ENCODE measurements at places on chromosomes 12 and 14. TPM values are rescaled to one million over a fixed set of nuclear protein-coding genes. Genes with fewer than 3 reads are reported as not detected.
A peak's percentile ranks its signal among the peaks of the same experiment; 100 is the strongest.

KLHL33 gene
- total RNA-seq: 0.26 TPM

MAP3K9 gene
- total RNA-seq: 5.4 TPM

FSCB gene
- under 0.01 TPM for total RNA-seq

BEGAIN gene
- 23.9 TPM for total RNA-seq

DNA sequence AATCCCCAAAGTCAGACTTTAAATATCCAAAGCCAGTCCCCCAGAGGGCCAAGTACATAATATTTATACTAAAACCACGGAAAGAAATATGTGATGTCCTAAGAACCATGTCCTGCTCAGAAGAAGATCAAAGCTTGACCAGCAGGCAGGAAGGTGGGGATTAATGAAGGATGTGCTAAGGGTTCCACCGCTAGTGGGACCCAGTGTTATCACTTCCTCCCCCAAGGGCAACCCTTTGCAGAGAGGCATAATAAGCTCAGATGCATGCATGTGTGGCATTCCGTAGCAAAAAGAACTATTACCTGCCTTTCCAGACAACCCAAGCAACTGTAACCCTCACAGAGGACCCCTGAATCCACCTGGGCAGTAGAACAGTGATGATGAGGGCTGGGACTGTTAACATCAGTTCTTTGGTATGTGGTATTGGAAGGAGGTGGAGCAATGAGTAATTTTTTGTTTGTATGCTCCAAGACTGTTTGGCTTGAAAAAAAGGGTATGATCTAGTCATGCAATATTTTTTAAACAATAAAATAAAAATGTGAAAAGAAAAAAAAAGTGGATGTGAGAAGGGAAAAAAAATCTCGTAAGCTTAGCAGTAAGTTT is 71.7 kb upstream of the ETV6 start:
- no peak for DNase-seq

GRCh38 chr12:54378796-54379397 is 5.6 kb downstream of the ZNF385A start:
- peak; percentile 72 for DNase-seq

DNA sequence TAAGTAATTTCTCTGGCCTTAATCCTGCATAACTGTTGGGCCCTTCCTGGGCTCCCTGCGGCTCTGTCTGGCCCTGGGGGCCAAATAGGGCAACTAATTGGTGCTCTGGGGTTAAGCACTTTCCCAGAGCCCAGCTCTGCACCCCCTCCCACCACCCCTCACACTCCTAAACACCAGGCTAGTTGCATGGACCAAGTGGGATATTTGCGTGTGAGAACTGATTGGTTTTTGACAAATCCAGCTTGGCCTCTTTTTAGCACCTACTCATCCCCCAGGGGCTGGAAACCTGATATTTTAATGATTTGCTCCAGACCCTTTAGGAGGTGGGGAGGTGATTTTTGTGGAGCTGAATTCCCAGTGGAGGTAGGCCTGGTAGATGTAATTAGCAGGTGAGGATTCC is 91.9 kb downstream of the DICER1 start:
- no peak for DNase-seq

GRCh38 chr12:38721611-38722252 is 183.7 kb downstream of the CPNE8 start:
- no peak for DNase-seq

DNA sequence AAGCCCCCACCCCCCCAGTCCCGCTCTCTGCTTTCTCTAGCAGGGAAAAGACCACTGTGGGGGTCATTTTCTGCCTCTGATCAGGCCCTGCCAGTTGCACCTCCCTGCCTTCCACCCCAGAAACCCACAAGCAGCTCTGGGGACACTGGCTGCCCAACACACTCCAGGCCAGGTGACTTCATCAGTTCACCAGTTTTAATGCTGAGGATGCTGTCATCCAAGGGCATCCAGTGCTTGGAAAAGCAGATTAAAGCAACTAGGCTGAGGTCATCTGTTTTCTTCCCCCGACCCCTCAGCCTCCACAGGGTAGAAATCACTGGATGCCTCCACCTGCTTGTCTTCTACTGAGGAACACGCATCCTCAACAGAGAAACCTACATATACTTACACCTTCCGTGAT is 282.4 kb downstream of the DPF3 start:
- DNase-seq: no peak

DNA sequence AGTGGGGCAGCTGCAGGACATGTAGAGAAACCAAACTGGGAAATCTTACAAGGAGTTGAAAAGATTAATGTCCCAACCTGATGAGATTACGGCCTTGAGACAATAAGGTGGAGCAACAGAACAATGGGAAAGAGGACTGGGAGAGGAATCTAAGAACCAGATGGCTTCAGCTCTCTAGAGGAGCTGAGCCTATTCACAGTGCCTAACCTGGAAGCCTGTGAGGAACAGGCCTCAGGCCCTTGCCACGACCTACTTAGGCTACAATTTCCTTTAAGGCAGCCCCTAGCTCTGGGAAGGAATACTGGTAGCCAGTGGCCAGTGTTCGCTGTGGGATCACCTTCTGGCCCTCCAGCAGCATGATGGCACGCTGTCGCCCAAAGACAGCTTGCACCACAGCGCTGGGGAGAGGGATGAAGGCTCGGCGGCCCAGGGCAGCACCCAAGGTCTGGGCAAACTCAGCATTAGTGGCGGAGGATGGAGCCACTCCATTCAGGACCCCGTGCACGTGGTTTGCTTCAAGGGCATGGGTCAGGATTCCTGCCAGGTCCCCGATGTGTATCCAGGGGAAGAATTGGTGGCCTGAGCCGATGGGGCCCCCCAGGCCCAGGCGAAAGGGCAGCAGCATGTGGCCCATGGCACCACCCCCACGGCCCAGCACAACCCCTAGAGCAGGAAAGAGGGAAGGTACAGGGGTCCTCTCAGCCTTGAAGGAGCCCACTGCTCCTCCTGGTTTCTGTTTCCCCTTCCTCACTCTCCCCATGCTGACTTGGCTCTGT is 2.6 kb downstream of the SDR39U1 start:
- DNase-seq: no peak

DNA sequence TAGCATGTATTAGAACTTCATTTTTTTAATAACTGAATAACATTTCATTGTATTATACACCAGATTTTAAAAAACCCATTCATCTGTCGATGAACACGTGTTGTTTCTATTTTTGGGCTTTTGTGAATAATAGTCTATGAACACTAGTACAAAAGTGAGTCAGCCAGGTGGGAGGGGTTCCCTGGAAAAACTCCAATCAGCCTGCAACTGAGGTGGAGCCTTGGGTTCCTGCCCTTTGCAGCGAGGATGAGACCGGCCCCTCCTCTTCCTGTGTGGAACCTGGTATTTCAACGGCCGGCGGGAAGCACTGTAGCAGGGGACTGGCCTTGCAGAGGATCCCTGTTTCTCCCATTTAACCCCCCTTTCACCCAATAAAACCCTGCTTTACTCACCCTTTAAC is 56.1 kb downstream of the LMNTD1 start:
- DNase-seq: no peak

GRCh38 chr12:56278905-56279304 is 12.2 kb downstream of the COQ10A start:
- DNase-seq: no peak

GRCh38 chr12:62757048-62757447 is 177.9 kb downstream of the PPM1H start:
- DNase-seq: no peak

DNA sequence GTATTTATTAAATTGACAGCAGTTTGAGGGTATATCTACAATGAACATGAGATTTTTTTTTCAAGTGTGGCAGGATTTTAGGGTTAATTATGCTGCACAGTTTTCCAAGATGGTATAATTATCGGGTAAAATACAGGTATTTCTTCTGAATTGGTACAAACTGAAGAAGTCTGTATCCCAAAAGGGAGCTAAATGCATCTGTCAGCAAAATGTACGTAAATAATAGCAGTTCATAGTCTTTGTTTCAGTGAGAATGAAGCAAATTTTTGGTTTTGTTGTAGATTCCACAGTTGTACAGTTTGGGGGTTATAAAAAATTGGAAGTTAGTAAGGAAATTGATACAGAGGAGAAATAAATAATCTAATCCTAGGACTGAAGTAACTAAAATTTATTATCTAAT is 63.3 kb downstream of the RAD52 start:
- no peak for DNase-seq

DNA sequence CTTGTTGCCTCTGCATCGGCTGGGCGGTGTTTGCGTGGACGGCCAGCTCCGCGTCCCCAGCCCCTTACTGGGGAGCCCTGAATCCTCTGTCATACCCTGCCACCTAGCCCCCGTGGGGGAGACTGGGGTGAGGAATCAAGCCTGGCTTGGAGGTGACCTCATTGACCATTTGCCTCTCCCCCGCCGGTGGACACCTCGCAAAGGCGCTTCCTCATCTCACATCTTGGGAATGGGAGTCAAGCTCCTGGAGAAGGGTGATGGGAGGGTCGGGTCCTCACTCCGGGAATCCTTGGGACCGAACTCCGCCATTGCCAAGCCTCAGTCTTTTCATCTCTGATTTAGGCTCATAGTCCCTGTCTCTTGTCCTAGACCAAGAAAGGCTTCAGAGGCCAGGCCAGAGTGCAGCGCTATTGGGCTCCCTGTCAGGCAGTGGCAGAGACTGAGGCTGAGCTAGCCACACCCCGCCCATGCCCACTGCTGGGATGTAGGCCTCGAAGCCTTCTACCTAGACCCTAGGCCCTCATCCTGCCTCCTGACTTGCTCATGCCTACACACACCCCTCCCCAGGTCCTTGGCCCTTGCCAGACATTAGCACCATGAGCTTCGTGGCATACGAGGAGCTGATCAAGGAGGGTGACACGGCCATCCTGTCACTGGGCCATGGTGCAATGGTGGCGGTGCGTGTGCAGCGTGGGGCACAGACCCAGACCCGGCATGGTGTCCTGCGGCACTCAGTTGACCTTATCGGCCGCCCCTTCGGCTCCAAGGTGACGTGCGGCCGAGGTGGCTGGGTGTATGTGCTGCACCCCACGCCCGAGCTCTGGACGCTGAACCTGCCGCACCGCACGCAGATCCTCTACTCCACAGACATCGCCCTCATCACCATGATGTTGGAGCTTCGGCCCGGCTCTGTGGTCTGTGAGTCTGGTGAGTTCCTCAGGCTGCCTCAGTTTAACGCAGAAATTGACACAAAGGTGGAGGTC is 678 bp downstream of the TRMT61A start:
- DNase-seq: no peak

DNA sequence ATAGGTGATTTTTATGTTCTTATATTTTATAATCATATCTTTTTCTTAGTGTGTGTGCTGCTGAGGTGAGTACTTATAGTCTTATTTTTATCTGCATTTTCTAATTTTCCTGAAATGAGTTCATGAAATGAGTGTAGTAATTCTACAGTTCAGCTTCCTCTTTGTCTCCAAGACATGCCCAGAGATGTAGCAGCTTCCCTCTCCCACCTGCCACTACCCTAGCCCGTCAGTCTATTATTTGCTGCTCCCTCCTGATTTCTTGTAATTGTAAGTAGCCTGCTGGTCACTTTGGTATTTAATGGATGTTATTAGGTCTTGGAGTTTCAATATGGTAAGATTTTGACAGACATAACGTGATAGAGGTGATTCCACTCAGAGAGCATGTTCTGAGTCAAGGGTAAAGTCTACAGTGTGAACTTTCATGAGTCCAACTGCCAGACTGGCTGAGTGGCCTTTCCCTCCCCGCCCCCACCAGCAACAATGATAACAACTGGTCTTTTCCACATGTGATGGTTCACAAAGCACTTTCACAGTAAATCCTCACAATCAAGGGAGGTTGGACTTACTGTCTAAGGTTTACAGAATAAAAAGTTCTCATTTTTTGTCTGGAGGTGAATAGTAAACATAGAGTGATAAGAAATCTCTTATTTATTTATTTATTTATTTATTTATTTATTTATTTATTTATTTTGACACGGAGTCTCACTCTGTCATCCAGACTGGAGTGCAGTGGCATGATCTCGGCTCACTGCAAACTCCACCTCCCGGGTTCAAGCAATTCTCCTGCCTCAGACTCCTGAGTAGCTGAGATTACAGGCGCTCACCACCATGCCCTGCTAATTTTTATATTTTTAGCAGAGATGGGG is 4.2 kb upstream of the RIPK3 start:
- no peak for DNase-seq
